Endothelial cell (in vitro differentiated cells): ENCODE measurements at places on chromosomes 13 and 19.

DNA sequence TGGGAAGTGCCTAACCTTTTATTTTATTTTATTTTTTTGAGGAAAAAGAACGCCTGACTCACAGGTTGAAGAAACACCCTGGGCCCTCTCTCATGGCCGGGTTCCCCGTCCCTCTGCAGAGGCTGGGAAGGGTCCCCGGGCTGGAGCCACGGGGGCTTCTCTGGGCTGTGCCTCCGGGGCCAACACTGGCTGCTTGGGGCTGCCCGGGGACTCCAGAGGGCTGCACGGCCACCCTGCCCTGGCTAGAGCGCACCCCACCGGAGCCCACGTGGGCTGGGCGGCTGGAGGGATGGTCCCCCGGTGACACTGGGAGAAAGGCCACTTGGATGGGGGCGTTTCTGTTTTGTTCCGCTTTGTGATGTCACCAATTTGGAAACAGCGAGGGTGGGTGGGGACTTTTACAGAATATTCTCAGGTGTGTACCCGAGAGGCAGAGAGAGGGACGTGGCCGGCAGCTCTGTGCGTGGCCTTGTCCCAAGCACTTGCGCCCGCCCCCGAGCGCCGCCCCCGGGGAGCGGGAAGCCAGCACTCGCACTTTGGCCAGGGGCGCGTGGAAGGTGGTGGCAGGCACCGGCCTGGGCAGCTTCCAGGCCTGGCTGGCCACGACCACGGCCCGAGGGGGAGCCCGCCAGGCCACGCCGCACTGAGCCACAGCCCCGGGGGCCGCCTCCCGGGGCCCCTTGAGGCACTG, 13.9 kb upstream of the GNA15 start:
- DNase-seq = no peak

- no peak for DNase-seq
Measured at GRCh38 chr13:44758630-44759383, 182.7 kb upstream of the TSC22D1 start.

GRCh38 chr19:42467183-42467760, 24.5 kb upstream of the CXCL17 start:
- DNase-seq = no peak

DNA sequence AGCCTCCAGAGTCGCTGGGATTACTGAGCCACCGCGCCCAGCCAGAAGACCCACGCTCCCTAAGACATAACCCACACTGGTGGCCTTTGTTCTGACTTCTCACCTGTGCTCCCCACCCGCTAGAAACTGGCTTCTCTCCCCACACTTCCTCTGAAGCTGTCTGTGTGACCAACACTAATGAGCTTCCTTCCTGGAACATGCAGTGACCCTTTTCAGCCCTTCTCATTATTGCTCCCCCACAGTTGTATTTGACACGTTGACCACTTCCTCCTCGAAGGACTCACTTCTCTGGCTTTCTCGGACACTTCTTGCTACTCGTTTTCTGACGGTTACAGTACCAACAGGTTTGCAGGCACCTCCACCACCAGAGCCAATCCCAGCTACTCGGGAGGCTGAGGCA, 10.9 kb downstream of the NCR1 start:
- no peak for DNase-seq
